Kasumi-1 (cell line): ENCODE measurements at places on chromosomes 5 and 9.

DNA sequence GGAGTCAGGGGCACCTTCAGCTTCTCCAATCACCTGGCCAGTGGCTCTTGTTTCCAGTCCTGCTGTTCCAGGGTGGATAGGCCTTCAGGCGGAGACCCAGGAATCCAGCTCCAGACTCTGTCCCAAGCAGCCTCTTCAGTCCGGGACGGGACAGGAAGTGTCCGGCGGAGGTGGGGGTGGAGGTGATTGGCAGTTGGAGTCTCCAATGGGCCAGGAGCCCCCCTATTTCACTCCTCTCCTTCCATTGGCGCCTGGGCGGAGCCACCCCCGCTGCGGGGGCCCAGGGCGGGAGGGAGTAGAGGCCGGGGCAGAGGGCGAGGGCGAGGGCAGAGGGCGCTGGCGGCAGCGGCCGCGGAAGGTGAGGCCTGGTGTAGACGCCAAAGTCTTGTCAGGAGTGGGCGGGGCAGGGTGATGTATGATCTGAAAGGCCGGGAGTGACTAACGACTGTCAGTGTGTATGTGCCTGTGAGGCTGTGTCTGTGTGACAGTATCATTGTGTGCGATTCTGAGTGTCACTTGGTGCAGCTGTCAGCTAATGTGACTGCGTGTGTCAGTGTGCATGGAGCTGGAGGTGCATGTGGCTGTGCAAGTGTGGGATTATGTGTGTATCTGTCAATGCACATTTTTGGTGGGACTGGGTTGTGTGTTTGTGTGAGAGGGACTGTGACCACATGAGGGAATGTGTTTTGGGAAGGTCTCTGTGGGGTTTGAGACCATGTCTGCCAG is at the start of gene IL11RA:
TSS of gene IL11RA (plus strand) at position 310 of the 726 bp plus-strand sequence. CDS start 3,033 bp downstream, outside the sequence.
- DNase-seq, result no peak

GRCh38 chr9:88005240-88005639 is 30.9 kb upstream of the CDK20 start:
- DNase-seq, result no peak

DNA sequence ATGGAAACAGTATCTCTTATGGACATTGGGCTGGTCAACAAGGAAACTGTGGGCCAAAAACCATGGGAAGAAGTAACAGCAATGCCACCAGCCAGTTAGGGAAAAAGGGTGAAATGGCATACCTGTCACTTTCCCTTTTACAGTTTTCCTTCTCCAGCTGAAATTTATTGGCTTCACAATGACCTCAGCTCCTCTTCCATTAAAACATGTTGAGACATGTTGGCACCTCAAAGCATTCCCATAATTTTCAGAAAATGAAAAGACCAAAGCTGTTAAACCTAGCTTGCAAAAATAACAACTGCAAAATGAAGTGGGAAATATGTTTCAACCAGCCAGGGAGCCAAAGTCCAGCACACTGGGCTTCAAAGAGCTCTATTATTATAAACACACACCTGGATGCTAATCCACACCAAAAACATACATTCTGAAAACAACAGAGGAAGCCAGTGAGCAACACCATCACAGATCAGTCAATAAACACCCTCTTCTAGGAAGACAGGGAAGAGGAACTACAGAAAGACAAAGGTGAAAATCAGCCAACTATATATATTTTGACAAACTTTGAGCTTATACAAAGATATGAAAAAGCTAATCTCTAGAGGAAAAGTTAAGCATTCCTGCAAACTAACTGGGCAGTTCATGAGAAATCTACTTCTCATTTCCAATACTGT is 78.4 kb upstream of the PTGER4 start:
- DNase-seq, result no peak

DNA sequence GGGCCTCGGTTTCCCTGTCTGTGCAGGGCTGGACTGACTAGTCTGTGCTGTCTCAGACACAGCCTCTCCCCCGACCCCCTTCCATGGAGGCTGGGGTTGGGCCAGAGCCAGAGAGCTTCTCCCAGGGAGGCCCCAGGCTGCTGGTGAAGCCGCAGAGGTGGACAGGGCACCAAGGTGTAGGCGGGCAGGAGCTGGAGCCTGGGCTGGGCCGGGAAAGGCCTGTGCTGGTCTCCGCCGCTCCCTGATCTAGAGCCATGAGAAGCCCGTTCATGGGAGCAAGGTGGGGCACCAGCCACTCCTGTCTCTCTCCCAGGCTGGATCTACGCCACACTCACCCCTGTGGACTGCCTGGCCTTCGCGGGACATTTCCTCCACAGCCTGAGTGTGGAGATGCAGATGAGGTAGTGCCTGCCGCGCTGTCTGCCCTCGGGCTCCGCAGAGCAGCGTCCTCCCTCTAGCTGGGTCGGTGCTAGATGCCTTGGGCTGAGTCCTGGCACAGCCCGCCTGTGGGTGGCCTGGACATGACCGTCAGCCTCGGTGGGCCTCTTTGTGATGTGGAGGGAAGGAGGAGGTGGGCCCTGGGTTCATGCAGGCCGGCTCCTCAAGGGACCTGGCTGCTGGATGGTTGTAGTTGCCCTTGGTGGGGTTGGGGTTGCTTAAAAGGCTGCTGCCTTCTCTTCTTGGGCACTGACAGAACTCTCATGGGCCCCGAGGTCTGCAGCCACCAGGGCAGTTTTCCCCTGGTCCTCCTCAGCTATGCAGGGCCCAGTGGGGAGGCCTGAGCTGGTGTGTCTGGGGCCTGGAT is 79.4 kb downstream of the PHF2 start:
- no peak for DNase-seq

- DNase-seq, result peak; percentile 9
These were observed 64.9 kb downstream of the FAM170A start for GRCh38 chr5:119694284-119694683.

DNA sequence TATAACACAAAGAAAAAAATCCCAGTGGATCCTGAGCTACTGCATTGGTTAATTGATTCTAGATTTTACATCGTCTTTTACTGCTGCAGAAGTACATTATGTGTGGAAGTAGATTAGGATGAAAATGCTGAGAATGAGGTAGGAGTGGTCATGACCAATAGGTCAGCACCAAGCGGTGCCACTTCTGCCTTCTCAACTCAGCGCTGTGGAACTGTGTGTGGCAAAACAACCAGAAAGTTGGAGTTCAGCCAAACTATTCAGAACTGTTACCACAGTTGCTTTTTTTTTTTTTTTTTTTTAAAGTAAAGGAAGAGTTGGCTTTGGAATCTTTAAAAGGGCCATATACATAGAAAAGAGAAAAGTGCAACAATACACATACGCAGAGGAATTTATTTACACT is 24.2 kb downstream of the POU5F2 start:
- DNase-seq, result no peak

DNA sequence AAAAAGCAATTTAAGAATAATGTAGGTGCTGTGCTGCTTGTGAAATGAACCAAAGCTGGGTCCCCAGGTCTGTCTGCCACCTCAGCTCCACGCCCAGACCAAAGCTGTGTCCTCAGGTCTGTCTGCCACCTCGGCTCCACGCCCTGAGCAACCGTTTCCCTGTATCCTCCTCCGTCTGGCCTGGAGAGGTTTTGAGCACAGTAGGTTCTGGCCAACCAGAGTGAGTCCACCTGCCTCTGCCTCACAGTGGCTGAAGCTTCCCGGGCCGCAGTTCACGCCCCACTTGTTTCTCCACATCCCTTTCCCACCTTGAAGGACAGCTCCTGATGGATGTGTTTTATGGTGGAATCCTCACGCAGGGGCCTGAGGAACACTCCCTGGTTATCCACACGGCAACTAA is 120.5 kb downstream of the ADAMTS2 start:
- DNase-seq, result no peak

DNA sequence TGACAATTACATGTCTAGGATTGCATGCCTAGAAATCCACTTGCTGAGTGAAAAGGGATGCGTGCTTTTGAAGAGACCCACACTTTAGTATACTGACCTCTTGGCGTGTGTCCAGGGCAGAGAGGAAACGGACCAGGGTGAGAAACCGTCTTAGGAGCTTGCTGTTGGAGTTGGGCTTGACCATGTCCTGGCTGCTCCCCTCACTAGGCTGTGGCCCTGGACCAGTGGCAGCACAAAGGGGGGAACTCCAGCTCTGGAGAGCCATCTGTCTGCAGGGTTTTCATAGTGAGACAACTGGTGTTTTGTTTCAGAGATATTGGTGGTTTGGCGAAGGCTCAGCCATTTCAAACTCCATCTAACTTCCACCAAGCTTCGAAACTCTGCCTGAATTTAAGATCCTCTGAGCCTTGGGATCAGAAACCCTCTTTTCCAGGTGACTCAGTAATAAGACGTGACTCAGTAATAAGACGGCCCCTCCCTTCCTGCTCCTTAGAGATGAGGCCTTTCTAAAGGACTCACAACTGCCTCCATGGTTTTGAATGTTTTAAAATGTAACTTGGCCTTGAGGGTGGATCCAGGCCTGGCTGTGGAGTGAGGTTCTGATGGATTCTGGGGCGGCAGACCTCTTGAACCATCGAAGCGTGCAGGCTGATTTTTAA is 165.8 kb downstream of the MELK start:
- no peak for DNase-seq

DNA sequence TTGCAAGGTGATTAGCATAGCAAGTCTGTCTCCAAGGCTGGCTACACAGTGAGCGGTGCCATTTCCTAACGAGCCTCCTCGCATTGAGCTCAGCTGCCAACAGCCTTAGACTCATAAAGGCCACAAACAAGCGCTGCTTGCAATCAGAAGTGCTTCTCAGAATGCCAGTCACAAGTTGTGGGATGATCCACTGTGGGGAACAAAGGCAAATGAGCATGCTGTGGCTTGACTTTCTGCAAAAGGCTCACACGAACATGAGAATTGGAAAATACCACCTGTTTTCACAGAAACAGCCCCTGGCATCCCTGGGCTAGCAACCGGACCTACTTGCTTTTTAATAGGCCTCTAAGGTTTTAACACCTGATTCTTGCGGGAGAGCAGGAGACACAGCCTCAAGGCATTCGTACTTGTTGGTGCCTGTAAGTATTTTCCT is 215.5 kb downstream of the FANCC start:
- no peak for DNase-seq

DNA sequence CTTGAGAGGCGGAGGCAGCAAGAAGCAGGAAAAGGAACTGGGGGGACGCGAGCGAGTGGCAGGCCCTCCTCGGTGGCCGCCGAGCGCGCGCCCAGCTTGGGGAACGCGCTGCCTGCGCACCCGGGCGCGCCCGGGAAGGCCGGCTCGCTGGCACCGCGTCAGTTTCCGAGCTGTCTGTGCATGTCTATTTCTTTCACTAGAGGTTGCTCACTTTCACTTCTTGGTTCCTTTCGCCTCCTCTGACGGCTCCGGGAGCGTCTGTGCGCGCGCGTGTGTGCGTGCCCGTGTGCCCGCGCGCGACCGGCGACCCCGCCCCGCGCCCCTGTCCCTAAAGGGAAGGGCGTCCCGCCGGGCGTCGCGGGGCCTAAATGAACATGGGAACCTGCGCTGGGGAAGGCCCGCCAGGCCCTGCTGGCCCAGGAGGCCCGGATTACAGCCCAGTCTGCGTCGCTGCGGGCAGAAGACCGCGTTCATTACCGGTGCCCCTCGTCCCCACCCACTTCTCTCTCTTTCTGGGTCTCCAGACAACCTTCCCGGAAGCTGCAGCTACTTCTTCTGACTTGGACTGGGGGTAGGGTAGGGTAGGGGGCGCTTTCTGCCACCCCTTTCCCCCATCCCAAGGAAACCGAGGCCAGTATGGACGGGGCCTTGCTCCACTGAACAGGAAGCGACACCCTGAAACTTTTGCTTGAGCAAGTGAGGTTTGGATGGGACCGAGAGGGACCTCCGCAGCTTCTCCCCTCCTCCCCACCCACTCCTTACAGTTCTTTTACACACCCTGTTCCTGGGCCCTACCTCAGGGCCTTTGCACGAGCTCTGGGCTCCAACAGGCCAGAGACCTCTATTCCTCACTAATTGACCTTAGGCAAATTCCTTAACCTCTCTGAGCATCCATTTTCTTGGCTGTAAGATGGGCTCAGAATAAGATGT is 205.8 kb upstream of the IER5L start:
- DNase-seq, result peak; percentile 90

- peak; percentile 78 for DNase-seq
These were observed 4.0 kb upstream of the CDK5RAP2 start for GRCh38 chr9:120583958-120584369.
